ENCODE measurements at places on chromosomes 5 and 9.

- DNase-seq: peak; percentile 52
Observed at GRCh38 chr9:114611516-114612271, 603 bp downstream of the TMEM268 start.

GRCh38 chr9:15304632-15305031, 2.4 kb downstream of the TTC39B start:
- no peak for DNase-seq

DNA sequence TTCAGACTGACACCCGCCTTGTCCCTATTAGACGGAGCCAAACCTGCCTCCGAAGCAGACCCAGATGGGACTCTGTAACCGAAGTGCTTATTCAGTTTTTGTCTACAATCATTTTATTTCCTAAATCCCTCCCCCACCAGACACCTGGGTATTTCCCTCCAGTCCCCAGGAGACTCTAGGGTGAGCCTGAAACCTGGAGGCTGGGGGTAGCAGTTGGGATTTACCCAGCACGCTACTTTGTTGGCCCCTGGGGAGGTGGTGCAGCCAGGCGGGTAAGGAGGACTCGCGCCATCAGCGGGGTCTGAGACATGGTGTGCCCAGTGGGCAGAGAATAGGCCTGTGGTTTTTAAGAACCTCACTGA, 1.3 kb upstream of the LHX2 start:
- DNase-seq: no peak

DNA sequence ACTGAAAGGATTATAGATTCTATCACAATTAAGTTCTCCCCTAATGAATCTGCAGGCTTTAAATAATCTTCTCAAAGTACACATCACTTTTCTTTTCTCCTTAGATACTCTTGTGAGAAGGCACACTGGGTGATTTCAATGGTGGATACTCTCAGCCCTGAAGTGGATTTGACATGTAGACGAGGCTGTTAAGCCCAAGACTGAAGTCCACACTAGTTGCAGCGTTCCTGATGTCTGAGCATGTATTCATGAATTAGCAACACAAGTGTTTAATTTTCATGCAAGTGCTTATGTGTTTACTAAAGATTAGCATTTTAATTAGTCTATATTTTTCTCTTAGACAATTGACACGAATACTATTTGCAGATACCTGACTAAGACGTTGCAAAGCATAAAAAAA, 218.9 kb downstream of the TMEM161B start:
- no peak for DNase-seq

GRCh38 chr5:17219006-17219422, 1.6 kb downstream of the BASP1 start:
- no peak for DNase-seq

DNA sequence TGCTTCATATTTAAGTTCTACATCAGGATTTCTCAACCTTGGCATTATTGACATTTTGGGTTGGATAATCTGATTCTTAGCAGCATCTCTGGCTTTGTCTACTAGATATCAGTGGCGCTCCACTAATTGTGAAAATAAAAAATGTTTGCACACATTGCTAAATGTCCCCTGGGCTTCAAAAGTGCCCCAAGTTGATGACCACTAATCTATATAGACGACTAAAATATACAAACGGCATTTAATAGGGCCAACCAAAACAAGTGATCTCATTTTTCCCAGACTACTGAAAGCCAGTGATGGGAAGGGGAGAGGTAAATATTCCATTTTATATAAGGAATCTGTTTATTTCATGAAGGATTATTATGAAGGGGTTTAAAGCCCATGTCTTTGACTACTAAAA, 118.6 kb downstream of the HOMER1 start:
- DNase-seq: no peak

GRCh38 chr5:67243349-67243748, 46.8 kb upstream of the CD180 start:
- DNase-seq: no peak

GRCh38 chr5:73201547-73202513, 28.8 kb downstream of the TMEM174 start:
- DNase-seq: peak; percentile 57

DNA sequence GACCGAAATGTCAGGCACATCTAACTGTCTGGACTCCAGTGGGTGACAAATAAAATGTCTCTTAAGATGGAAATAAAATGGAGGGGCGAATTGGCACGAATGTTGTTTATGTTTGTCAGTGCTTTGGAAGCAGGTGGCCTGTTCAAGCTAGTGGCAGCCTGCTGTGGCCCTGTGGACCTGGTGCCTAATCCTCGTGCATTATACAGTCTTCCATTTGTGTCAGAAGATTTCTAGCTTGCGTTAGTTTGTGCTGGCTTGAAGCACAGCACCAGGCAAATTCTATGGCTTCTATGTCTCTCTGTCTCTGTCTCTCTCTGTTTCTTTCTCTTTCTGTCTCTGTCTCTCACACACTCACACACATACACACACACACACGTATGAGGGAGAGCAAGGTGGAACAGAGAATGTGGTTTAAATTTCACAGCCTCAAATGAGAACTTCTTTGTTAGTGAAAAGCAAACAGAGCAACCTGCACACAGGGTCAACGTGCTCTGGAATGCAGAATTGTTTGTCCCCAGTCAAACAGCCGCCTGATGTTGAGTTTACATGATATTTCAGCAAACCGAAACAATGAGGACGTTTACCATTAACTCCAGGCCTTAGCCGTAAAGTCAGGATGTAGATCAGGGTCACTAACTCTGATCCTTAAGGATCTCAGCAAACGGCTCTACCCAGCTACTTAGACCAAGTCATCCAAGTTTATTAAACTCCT, 39.0 kb upstream of the CD180 start:
- DNase-seq: no peak

All from fibroblast of the conjunctiva (primary cell).